ENCODE measurements at places on chromosomes 11 and 22.

DNA sequence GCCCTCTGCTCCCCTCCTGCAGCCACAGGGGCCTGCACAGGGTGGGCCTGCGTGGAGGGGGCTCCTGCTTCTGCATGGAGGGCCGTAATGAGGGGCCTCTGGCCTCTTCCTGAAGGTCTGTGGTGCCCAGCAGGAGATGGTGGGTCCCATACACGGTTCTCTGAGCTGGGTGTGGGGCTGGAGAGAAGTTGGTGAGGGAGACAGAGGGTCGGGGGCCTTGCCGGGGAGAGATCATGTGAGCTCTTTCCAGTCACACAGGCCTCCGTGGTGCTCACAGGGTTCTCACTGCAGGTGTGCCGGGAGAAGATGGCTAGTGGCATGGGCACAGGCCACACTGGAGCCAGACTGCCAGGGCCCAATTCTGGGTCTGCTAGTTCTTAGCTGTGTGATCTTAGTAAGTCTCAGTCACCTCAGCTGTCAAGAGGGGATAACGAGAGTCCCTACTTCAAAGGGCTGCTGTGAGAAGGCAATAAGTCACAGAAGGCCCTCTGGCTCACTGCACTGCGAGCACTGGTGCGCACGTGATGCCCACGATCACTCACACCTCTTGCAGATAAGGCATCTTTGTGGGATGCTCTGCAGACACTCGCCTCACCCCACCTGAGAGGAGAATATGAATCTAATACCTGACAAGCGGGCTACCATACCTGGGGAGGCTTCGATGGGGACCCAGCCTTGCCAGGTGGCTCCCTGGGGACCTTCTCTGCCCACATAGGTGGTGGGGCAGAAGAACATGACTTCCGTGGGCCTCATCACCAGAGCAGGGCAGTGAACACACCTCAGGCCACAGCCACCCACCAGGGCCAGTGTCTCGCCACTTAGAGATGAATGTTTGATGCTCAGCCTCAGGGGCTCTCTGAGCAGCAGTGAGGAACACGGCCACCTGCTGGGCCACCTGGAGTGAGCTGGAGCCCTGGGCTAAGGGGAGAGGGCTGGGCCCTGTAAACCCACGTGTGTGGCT, 14.5 kb downstream of the KCNC1 start:
- no peak for DNase-seq

DNA sequence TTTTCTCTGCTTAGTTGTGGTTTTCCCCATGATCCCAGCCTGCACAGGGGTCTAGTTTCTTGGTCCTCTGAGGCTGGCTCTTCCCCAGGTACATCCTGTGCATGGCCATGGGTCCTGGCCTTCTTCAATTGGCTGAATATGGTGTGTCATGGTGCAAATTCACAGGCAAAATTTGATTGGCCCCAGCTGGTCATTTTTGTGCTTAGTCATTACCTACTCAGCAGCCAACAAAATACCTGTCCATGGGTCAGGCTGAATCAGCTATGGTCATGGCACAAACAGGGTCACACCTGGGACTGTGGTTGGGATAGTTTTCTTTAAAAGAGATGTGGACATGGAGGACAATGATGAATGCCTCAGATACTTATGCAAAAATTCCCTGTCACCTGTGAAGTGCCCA, 85.7 kb downstream of the CSNK2A3 start:
- DNase-seq: no peak

DNA sequence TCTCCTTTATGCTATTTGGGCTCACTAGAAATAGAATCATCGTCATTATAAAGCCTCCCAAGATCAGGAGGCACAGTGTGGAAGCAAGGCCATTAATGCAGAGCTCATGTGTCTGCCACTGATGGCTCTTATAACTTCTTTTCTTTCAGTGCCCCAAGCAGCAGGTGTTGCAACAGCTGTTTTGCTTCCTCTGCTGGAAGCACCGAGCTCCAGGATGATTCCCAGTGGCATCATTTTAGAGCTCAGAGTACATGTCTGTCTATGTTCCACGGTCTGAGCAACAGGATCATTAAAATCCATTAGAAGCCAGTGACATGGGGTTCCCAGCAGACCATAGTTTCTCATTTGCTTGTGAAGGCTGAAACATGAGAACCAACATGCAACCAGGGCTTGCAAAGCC, 803.0 kb upstream of the FAT3 start:
- DNase-seq: no peak

DNA sequence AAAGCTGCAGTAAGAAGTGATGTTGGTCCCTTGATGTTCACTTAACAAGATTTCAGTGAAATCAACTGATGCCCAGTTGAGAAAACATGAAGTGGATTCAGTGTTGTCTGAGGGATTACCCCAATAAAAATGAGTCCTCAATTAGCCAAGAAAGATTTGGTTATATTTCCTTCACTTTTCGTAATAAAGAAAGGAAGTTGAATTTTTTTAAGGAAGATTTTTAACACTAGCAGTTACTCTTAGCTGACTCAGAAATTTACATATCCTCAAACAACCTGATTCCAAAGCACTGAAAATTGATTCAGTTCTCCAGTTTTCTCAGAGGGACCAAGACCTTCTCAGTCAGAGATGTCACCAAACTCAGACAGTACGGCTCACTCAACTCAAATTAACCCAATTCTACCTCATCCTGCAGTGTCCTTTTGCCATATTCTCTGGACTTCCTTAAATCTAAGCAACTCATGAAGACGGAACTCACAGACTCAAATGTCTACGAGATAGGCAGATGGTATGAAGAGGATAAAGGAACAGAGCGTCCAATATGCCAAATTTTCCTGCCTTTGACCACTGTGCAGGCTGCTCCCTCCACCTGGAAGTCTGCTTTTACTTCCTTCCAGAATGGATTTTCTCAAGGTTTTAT, 22.8 kb downstream of the SLC5A4 start:
- DNase-seq: no peak

DNA sequence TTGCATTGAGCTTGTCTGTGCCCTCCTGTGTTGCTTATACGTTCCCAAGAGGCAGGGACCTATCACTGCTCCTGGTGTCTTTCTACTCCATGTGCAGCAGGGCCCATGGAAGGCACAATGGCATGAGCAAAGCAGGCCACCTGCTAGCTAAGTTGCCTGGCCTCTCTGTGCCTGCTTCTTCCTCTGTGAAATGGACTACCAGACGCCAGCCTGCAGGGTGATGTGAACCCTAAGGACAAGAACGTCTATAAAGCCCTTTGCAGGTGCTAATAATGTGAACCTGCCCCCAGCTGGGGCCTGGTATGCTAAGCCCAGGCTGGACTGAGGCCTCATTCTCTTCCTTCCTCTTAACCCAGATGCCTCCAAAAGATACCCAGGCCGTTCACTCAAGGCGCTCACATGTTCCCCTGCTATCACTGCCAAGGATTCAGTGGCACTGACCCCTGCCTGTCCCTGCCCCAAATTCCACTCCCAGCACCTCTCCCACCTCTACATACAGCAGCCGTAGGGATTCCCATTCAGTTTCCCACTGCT, 4.0 kb downstream of the GUCD1 start:
- no peak for DNase-seq

DNA sequence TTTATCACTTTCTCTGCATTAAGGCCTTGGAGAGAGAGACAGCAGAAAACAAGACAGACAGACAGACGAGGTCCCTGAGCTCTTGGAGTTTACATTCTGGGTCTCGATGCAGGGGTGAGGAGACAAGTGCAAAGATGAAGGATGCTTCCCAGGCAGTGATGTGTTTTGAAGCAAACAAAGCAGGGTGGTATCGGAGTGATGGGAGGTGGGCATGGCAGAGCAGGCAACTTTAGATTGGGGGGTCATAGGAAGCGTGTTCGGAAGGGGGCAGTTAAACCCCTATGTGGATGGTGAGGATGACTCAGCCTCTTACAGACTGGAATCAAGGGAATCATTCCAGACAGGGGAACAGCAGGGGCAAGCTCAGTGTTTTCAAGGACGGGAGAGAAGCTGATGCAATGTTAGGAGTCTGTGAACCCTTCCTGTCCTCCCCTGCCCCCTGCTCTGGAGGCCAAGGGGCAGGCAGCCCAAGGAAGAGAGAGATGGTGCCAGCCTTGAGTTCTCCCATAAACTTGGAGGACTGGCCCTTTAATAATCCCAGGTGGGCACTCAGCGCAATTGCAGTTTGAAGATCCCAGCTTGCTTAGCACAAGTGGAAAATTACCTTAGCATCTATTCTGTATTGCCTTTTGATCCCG, 180.2 kb downstream of the CHST1 start:
- no peak for DNase-seq

DNA sequence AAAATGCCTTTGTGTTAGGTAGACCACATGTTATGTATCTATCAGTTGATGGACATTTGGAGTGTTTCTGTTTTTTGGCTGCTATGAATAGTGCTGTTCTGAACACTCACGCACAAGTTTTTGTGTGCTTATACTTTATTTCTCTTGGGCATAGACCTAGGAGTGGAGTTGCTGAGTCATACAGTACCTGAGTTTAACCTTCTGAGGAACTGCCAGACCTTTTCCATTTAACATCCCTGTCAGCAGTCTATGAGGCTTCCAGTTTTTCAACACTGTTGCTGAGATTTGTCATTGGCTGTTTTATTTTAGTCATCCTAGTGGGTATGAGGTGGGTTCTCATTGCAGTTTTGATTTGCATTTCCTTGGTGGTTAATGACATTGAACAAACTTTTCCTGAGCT, 4.4 kb downstream of the CTTN start:
- DNase-seq: no peak

DNA sequence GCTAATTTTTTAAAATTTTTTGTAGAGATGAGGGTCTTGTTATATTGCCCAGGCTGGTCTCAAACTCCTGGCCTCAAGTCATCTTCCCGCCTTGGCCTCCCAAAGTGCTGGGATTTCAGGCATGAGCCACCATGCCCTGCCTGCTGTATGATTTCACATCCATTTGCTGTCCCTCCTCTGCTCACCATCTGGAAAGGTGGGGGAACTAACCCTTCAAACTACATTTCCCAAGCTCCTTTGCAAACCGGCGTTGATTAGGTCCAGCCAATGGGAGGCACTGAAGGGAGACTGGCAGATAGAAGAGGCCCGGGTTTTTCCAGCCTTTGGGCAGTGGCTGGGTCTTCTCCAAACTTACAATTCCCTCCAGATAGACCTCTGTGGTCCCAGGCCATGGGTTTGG, 19.3 kb downstream of the RFPL1 start:
- DNase-seq: no peak

DNA sequence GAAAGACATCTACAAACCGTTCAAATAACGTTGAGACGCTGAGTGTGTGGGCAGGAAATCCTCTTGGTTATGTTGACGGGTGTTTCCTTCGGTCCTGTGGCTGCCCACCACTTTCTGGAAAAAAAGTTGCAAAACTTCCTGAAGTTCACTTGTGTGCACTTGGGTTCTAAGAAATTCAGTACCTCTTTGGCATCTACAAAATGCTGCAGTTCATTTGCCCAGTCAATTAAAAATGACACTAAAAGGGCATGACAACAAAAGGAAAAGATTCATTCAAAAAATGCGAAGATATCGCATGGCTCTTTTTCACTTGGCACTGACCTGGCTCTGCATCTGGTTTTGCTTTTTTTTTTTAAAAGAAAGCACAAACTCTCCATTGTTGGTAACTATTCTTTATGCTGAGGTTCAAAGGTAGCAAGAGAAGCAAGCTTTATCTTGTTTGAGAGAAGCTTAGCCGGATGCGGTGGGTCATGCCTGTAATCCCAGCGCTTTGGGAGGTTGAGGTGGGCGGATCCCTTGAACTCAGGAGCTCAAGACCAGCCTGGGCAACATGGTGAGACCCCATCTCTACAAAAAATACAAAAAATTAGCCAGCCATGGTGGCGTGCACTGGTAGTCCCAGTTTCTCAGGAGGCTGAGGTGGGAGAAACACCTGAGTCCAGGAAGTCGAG, 10.6 kb upstream of the XBP1 start:
- DNase-seq: no peak

GRCh38 chr11:2312232-2313042, 10.6 kb downstream of the TSPAN32 start:
- no peak for DNase-seq

DNA sequence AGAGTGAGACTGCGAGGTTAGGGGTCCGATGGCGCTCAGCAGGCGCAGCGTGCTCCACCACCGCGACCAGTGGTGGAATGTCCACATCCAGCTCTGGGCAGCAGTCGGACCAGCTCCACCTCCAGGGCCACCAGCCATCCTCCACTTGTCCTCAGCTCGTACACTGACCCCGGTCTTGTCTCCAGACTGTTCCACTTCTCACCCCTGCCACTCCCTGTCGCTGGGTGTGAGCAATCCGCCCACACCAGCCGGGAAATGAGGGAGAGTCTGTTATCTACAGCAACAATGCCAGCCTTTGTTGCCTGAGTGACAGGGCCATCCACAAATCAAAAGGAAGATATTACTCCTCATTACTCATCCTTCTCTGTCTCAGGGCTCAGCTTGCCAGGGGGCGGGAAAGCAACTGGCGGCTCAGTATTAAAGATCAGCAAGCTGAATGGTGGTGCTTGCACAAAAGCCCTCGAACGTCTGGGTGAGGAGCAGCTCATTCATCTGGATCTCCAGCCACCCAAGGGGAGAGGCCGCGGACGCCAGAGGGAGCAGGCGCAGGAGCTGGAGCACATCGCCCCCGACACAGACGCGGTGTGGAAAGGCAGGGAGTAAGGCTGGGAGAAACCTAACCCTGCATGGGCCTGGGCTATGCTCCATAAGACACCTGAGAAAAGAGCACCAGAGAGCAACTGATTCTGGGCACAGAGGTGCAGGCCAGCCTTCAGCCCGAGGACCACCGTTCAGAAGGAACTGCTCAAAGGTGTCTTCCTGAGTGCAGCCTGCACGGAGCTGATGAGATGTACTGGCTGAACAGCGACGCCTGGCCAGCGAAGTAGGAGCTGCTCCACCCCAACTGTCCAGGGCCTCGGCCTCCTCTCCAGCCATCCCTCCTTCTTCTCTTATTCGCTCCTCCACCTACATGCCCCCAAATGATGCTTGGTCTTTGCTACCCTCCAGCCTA, 21.9 kb downstream of the IGSF9B start:
- no peak for DNase-seq

DNA sequence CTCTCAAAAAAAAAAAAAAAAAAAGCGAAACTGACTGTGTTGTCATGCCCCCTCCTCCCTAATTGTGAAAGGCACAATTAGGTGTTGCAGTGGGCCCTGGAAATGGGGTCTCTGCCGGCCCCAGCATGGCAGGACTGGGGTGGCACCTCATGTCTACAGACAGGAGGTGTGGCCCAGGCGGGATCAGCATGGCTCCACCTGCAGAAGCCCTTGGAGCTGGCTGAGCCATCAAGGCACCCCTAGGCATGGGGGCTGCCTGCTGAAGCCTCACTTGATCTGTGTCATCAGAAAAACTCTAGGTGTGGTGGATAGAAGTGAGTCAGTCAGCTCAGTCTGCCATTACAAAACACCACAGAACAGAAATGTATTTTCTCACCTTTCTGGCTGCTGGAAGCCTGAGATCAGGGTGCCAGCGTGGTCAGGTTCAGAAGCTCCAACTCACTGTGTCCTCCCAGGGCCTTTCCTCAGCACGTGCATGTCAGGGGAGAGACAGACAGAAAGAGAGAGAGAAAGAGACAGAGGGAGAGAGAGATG, 10.1 kb upstream of the B4GALNT4 start:
- DNase-seq: no peak

GRCh38 chr11:104728927-104729326, 169.3 kb downstream of the CASP12 start:
- no peak for DNase-seq

- no peak for DNase-seq
Measured at GRCh38 chr11:33860926-33861325, 30.9 kb downstream of the LMO2 start.

GRCh38 chr11:122910775-122911174, 28.2 kb downstream of the JHY start:
- no peak for DNase-seq

Measured in forelimb muscle (tissue), 1 donor.